ENCODE measurements at places on chromosomes 11 and 22. TPM values are rescaled to one million over a fixed set of nuclear protein-coding genes. Genes with fewer than 3 reads are reported as not detected.

GRCh38 chr11:45754261-45754709, 50.7 kb upstream of the SLC35C1 start:
- H3K4me3 ChIP-seq: no peak overlapping the region
- H3K4me1 ChIP-seq: peaks cover 5% of the 10 kb centered on the region
- peaks cover 71% of the 10 kb centered on the region for H3K27me3 ChIP-seq
- no peak for DNase-seq
- no peaks in the 10 kb centered on the region for H3K36me3 ChIP-seq
- H3K27ac ChIP-seq: no peak overlapping the region

GRCh38 chr11:57732661-57733060, 8.6 kb upstream of the SELENOH start:
- H3K27ac ChIP-seq: no peak overlapping the region
- H3K27me3 ChIP-seq: no peaks in the 10 kb centered on the region
- no peak for DNase-seq
- H3K4me3 ChIP-seq: no peak overlapping the region

DNA sequence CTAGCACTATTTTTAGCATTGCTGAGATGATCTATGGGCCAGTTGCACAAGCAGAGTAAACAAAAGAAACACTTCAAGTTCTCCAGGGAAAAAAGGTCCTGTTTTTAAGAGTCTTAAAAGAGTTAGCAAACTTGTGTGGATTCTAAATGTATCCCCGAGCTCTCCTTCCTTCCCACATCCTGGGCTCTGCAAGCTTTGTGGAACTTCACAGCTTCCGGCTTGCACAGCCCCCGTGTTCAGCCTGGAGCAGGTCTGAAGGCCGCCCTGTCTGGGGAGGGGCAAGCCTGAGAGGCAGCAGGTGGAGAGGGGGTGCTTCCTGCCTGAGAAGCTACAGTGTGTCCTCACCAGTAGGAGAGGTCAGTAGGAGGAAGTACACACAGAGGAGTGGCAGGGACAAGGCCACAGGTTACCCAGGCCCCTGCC, 35.1 kb upstream of the SUSD2 start:
- H3K27me3 ChIP-seq: no peaks in the 10 kb centered on the region
- H3K36me3 ChIP-seq: no peaks in the 10 kb centered on the region
- H3K27ac ChIP-seq: peak overlapping the region; percentile 90
- H3K4me1 ChIP-seq: peaks cover 38% of the 10 kb centered on the region

DNA sequence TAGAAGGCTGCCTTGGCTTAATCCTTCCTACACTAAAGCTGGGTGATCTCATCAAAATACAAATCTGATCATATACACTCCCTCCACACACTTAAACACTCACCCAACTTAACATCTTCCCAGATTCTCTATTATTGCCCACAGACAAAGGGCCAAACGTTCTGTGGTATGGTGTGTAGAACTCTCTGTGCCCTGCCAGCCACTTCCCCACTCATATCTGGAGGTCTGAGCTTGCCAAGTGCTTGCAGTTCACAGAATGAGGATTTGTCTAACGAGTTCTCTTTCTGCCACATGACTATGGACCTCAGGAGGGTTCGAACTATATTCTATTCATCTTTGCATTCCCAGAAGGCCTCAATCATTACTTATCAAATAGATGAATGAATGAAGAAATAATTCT, 77.6 kb downstream of the MPPED2 start:
- no peaks in the 10 kb centered on the region for H3K4me1 ChIP-seq
- no peak overlapping the region for H3K27ac ChIP-seq
- H3K4me3 ChIP-seq: no peak overlapping the region
- peaks cover 6% of the 10 kb centered on the region for H3K27me3 ChIP-seq
- DNase-seq: no peak

DNA sequence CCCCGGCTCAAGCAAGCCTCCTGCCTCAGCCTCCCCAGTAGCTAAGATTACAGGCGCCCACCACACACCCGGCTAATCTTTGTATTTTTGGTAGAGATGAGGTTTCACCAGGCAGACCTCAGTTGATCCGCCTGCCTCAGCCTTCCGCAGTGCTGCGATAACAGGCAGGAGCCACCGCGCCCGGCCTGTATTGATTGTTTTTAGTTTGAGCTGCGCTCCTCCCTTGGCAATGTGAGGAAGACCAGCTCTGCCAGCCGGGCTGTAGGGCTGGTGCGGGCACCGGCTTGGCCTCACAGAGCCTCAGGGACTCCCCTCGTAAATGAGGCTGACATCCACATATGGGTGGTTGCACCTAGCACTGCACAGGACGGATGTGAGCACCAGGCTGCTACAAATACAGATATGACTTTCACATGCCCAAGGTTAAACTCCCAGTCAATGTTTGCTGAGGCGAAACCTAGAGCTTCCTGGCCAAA, 7.5 kb upstream of the SLC2A11 start:
- H3K27me3 ChIP-seq: no peaks in the 10 kb centered on the region
- no peaks in the 10 kb centered on the region for H3K36me3 ChIP-seq
- peaks cover 2% of the 10 kb centered on the region for H3K4me1 ChIP-seq
- H3K4me3 ChIP-seq: no peak overlapping the region
- no peak overlapping the region for H3K27ac ChIP-seq

GRCh38 chr11:133636711-133637355, 104.5 kb upstream of the OPCML start:
- DNase-seq: no peak
- peaks cover 5% of the 10 kb centered on the region for H3K27me3 ChIP-seq
- H3K4me1 ChIP-seq: no peaks in the 10 kb centered on the region
- H3K27ac ChIP-seq: no peak overlapping the region

DNA sequence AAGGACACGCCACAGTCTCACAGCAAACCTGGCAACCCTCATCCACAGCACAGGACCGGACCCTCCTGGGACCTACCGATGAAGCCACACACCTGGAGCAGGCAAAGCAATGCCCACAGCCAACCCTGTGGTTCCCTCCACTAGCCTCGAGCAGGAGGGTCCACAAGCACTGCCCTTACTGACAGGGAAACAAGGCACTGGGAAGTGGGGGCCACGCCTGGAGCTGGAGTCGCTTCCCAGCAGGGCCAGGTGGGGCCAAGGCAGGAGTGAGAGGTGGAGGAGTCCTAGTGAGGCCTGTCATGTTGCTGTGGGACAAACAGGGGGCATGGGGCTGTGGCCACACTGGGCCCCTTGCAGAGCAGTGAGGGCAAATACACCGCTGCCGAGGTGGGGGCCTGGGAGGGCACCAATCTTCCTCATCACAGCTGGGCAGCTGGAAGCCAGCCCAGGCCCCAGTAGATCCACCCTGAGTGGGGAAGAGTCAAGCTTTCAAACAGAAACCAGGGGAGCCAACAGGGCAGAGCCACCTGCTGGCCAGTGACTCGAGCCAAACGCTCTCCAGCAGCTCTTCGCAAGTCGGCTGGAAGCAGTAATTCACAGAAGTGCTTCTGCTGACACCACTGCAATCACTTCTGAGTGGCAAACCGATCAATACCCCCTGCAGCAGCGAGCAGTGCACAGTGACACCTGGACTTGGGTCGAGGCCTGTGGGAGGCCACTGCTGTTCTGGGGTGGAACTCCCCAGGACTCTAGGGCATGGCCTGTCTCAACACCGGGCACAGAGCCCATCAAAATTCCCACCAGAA, 13.7 kb downstream of the SULT4A1 start:
- peaks cover 75% of the 10 kb centered on the region for H3K27me3 ChIP-seq
- H3K36me3 ChIP-seq: peaks cover 8% of the 10 kb centered on the region
- no peaks in the 10 kb centered on the region for H3K4me1 ChIP-seq

- H3K27ac ChIP-seq: no peak overlapping the region
- peaks cover 3% of the 10 kb centered on the region for H3K36me3 ChIP-seq
- H3K27me3 ChIP-seq: peaks cover 74% of the 10 kb centered on the region
- H3K4me1 ChIP-seq: peaks cover 9% of the 10 kb centered on the region
- DNase-seq: no peak
These were observed 4.2 kb downstream of the SLC17A6 start for GRCh38 chr11:22342211-22343031.

DNA sequence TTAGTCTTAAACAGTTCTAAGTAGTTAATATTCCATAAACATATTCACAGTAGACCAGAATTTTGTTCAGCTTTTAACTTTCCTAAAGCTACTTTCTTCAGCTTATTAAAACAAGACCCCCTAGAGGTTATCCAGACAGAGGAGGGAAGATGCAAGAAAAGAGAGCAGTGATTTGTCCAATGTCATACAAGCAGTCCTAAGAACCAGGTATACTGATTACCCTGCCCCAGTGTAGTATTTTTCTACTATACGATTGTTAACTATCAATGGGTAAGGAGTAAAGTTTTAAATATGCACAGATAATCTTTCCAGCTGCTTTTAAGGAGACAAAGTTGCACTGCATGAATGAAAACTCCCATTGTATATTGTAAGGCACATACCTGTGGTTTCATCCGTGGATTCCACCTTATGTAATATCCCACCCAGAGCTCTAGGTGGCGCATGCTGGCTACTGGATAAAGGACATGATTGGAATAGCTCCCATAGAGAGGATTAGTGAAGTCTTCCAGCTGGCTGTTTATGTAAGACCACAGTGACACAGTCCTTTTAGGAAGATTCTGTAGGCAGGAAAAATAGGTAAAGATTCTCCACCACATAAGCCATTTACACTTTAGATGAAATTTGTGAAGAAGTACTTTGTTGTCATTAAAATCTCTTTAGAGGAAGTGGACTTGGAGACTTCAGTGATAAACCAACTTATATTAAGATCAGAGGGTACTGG, 45.6 kb downstream of the CEP57 start:
- H3K4me1 ChIP-seq: peaks cover 6% of the 10 kb centered on the region
- H3K36me3 ChIP-seq: peaks cover 3% of the 10 kb centered on the region
- H3K27me3 ChIP-seq: no peaks in the 10 kb centered on the region

DNA sequence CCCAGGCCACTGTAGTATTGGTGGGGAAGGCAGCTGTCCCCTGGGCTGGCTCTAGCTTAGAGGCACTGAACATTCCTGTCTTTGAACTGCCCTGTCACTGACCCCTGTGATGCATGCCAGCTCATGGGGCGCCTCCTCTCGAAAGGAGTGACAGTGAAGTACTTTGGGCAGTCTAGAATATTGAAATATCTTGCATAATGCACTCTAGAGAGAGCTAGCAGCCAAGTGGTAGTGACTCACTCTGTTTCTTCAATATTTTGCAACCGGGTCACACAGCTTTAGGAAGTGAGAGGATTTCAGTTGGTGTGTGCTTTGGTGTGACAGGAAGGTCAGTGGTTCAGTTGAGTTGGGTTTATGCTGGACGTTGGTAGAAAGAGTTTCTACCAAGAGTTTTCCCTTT, 35.5 kb upstream of the ST14 start:
- peaks cover 15% of the 10 kb centered on the region for H3K27me3 ChIP-seq
- peak overlapping the region; percentile 56 for H3K4me3 ChIP-seq
- H3K27ac ChIP-seq: no peak overlapping the region
- H3K4me1 ChIP-seq: peaks cover 26% of the 10 kb centered on the region
- peaks cover 8% of the 10 kb centered on the region for H3K36me3 ChIP-seq
- DNase-seq: no peak

DNA sequence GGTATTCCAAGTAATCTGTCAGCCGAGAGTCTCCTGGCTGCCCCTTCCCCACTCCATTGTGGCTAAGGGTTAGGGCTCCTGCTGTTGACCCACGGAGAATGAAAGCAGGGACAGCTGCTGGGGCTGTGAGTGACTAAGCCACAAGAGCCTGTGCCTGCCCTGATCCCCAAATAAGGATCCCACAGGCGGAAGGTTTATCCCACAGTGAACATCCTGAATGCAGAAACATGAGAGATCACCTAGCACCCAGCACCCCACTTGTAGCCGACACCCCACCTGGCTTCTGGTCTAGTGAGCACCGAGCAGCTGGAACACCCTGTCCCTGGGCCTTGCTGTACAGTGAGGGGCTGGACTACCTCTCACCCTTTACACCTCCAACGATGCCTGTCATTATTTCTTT, 117.7 kb upstream of the LMO1 start:
- H3K27ac ChIP-seq: no peak overlapping the region
- H3K4me3 ChIP-seq: no peak overlapping the region
- peaks cover 5% of the 10 kb centered on the region for H3K4me1 ChIP-seq
- peaks cover 37% of the 10 kb centered on the region for H3K27me3 ChIP-seq

DNA sequence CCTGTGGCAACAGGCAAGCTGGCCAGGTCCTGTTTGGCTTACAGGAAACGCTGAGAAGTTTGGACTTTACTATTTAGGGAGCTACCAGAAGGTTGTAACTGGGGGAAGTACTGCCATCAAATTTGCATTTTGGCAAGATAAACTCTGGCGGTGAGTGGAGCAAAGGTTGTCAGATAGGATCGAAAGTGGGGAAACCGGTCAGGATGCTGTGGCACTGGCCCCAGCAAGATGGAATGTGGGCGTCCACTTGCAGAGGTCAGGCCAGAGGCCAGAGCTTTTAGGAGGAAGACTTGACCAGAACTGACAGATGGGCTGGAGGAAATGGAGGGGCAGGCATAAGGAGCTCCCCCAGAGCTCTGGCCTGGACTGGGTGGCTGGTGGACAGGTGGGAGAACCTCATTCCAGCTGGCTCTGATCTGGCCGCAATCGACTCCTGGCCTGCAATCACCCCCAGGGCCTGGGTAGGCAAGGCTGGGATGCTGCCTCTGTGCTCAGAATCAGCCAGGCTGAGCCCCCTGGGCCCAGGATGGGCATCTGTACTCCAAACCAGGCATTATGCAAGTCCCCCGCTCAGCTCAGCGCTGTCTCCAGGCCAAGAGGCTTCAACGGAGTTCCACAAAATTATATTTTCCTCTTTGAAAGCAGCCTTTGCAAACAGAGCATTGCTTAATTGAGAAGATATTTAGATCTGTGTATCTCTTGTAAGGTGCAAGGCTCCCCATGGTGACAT, 178.3 kb upstream of the NECTIN1 start:
- H3K27ac ChIP-seq: no peak overlapping the region
- no peaks in the 10 kb centered on the region for H3K4me1 ChIP-seq
- no peaks in the 10 kb centered on the region for H3K36me3 ChIP-seq
- DNase-seq: no peak

DNA sequence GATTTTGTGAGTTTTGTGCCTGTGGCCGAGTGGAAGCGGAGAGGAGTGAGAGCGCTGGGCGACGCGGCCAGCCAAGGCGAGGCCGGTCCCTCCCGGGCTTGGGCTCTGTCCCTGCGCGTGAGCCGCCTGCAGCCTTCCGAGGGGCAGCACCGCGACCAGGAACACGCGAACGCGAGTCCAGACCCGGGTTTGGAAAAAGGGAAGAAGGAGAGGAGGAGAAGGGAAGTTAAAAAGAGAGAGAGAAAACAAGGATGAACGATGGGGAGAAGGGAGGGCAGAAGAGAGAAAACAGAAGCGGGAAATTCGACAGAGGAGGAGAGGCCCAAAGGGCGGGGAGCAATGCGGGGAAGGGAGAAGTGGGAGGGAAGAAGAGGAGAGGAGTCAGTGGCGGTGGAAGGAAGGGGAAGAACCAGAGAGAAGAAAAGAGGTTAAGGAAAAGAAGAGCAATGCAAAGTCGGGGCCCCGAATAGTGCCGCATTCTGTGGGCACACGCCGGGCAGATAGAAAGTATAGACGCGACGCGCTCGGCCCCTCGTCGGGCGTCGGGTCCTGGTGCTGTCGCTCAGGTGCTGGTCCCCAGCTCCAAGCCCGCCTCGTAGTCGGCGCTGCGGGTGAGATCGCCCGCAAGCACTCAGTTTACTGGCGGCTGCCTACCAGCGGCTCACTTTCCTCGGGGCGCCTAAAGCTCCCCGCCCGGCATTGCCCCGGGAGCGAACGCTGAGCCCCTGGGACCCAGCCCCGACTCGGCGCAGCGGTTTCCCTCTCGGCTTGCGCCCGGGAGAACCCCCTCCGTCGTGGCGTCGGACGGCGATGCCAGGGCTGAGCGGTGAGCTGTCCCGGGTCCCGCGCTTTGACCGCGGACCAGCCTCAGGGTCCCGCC, 2.8 kb upstream of the BARX2 start:
- DNase-seq: no peak
- peaks cover 21% of the 10 kb centered on the region for H3K4me1 ChIP-seq
- H3K27me3 ChIP-seq: peaks cover 91% of the 10 kb centered on the region
- H3K27ac ChIP-seq: peak overlapping the region; percentile 37

SYT12 gene
- not detected for total RNA-seq

NAA40 gene
- 16.6 TPM for total RNA-seq

MS4A6A gene
- total RNA-seq: 3.2 TPM

MMP10 gene
- not detected for total RNA-seq

CLMP gene
- total RNA-seq: 0.26 TPM

CARD16 gene
- total RNA-seq: 49.1 TPM

GGTLC3 gene
- total RNA-seq: not detected

OR52I2 gene
- not detected for total RNA-seq

Data from T-helper 17 cell (primary cell).